ENCODE measurements at places on chromosomes 16 and 17.

GRCh38 chr17:15408803-15409202, 58.6 kb downstream of the CDRT4 start:
- no peak for DNase-seq

GRCh38 chr17:45948498-45948880, 50.6 kb upstream of the STH start:
- no peak for DNase-seq

GRCh38 chr17:18859256-18859655, 1.3 kb downstream of the PRPSAP2 start:
- no peak for DNase-seq

- no peak for DNase-seq
Measured at GRCh38 chr16:57527027-57527426, 9.3 kb downstream of the CCDC102A start.

DNA sequence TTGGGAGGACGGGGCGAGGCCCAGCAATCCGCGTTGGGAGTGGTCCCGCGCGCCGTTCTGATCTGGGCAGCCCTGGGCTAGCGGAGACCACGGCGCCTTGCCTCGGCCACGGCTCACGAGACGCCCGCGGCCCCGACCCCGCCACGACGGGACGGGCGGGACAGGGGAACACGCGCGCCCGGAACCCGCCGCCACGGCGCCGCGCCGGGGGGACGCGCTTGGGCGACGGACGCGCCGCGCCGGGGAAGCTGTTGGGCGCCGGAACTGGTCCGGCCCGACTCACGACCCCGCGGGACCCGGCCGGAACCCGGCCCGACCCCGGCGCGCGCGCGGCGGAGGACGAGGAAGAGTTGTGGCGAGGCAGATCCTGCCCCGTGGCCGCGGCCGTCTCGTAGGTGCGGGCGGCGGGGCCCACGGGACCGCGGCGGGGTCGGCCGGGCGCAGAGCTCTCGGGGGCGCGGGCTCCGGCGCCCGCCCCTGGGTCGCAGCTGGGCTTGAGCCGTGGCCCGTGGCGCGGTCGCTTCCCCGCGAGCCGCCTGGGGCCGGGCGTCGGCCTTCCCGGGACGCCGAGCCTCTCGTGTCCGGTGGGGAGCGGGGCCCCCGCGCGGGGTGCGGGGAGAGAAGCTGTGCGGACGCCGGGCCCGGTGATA, at the start of gene ACSF3:
ACSF3 (plus strand) TSS at position 251 of the 650 bp plus-strand sequence. CDS start 6,830 bp downstream, outside the sequence.
- peak; percentile 56 for DNase-seq
